ENCODE measurements at places on chromosomes 1 and 21.

GRCh38 chr1:81706650-81707435, 93.9 kb upstream of the ADGRL2 start:
- DNase-seq: no peak

DNA sequence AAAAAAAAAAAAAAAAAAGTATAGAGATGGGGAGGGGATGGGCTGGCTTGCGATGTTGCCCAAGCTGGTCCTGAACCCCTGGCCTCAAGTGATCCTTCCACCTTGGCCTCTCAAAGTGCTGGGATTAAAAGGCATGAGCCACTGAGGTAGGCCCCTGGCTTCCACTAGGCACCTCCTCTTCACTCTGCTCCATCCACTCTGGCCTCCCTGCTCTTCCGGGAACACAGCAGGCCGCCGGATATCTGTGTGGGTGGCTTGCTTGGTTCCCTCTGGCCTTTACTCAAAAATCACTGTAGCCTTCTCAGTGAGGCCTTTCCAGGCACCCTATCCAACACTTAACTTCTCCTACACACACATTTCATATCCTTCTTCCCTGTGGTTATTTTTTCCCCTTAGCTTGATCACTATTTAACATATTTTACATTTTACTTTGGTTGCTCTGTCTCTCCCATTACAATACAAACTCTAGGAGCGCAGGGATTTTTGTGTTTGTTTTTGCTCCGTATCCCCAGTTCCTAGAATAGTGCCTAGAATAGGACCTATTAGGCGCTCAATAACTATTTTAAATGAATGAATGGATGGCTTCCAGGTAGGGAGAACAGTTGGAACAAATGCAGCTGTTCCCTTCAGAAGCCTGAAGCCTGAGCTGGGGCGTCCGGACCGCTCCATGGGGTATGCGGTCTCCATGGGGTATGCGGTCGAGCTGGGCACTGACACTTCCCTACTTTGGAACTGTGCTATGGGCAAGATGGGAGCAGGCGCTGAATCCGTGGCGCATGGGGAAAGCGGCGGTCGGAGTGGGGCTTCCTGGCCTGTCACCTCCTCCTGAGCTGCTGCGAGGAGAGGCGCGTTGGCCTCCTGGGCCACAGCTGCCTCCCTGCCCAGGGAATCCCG, 46.7 kb downstream of the H3-3A start:
- no peak for DNase-seq

DNA sequence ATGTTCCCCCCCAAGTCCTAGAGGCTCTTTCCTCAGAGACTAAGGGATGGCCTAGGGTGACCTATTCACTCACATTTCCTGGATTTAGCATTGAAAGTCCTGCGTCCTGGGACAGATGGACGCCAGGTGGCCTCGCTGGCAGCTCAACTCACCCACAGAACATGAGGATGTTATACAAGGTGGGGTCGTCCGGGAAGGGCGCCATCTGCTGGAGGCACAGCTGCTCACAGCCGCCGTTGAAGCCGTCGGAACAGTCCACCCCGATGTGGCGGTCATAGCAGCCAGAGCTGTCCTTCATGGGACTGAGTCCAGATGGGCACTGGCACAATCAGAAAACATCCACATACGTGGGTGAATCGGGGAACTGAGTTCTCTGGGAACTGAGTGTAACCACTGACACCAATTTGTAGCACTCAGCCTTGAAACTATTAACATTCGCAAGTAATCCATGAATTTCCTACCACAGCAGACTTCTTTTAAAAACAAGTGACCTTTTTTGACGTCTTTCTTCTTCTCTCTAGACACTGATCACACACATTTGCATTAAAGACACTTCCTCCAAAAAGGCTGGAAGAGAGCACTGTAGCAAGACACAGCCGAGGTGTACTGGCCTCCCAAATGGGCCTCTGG, 215.4 kb downstream of the ASTN1 start:
- no peak for DNase-seq

DNA sequence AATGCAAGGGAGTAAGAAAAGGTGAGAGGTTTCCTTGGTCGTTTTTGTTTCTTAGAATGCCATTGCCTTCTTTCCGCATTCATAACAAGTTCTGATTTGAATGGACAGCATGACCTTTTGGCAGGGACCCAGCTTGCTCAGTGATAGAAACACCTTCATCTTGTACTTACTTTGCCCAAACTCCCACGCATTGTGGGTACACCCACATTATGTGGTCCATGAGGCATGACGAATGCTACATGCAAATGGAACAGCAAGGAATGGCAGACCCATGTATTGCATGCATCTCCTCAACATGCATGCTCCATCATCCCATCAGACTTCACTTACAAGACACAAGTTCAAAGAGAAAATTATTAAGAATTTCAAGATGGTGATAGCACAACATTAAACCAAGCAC, 102.8 kb downstream of the CDC7 start:
- no peak for DNase-seq

GRCh38 chr1:213457186-213457585, 406.1 kb downstream of the RPS6KC1 start:
- DNase-seq: no peak

- DNase-seq: no peak
Measured at GRCh38 chr1:185376840-185377635, 60.0 kb upstream of the IVNS1ABP start.

- no peak for DNase-seq
Measured at GRCh38 chr1:41499591-41499990, 15.1 kb upstream of the EDN2 start.

- no peak for DNase-seq
Measured at GRCh38 chr1:235708390-235708962, 58.9 kb upstream of the GNG4 start.

- peak; percentile 43 for DNase-seq
Measured at GRCh38 chr1:27864264-27864895, 8.0 kb upstream of the THEMIS2 start.

DNA sequence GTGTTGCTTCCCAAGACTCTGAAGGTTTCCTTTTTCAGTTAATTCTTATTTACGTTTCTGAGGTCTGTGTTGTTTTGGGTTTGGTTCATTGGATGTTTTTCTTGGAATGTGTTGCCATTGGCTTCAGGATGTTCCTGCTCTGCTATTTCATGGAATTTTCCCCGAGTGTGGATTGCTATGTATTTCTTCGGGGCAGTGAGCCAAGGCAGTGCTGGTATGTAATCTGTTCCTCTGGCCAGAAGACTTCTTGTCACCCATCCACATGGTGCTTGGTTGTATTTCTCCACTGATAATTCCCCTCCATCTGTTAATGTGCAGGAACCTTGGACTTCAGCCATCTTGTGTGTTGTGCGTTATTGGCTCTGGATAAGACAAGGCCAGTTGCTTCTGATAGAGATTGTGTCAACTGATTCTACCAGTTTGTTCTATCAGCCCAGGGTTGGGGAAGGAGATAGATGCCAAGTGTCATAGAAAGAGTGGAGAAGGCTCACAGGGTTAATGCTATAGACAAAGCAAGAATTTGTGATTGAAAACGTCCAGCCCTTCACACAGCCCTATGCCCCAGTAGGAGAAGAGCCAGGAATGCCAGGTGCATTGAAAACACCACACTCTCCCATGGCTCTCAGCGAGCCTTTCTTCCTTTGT, 505.2 kb downstream of the PLPP3 start:
- DNase-seq: no peak

GRCh38 chr21:41112740-41113692, 54.9 kb upstream of the BACE2 start:
- no peak for DNase-seq

GRCh38 chr21:43001316-43001715, 27.0 kb downstream of the PKNOX1 start:
- DNase-seq: no peak

- peak; percentile 96 for DNase-seq
Measured at GRCh38 chr21:33947451-33948095, 32.0 kb upstream of the ATP5PO start.

DNA sequence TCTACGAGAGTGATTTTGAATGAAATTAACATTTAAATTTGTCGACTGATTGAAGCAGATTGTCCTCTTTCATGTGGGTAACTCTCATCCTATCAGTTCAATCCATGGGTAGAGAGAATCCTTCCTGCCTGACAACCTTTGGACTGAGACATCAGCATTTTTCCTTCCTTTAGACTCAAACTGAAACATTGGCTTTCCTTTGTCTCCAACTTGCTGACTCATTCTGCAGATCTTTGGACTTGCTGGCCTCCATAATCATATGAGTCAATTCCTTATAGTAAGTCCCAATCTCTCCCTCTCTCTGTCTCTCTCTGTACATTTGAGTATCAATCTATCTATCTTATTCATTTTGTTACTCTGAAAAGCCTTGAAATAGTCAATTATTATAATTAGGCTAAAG, 416.7 kb downstream of the LRRIQ3 start:
- DNase-seq: no peak

- DNase-seq: peak; percentile 56
Measured at GRCh38 chr1:180533266-180533987, 25.3 kb upstream of the OVAAL start.

DNA sequence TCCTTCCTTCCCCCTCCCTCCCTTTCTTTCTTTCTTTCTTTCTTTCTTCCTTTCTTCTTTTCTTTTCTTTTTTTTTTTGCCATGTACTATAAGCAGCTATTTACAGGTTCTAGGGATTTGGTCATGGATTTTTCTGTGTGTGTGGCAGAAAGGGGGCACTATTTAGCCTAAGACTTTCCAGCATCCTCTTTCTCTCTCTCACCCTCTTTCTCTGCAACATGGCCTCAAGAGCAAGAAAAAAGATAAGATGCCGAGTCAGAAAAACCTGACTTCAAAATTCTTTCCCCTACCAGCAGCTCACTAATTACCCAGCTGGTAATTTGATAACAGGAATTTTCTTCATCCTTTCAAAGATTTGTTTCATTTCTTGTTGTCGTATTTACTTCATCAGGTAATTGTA, 458.3 kb upstream of the ADAMTS5 start:
- DNase-seq: no peak

GRCh38 chr1:17081439-17081838, 27.6 kb upstream of the SDHB start:
- DNase-seq: no peak

- no peak for DNase-seq
Measured at GRCh38 chr1:197922070-197922390, 4.9 kb downstream of the LHX9 start.

DNA sequence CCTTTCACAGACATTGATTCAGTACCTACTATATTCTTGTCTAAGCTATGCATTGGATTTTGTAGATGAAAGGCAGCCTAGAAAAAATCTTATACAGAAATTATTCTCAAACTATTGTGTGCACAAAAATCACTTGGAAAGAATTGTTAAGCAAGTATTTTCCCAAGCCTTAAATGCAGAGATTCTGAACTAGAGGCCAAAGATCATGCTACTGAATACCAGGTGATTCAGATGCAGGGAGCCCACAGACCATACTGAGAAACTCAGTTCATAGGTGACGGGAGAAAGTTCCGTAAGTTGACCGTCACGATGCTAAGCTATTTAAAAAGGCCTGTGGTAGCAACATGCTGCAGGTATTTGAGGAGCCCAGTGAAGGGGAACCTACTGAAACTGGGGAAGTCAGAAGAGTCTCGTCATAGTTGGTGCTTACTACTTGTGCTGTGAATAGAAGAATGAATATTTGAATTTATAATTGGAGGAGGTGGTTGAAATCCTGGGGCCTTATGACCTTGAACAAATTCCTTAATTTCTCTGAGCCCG, 150.8 kb downstream of the NFIA start:
- no peak for DNase-seq

- no peak for DNase-seq
Measured at GRCh38 chr1:19306941-19307340, 5.0 kb downstream of the AKR7A2 start.

GRCh38 chr1:159892944-159893343, 7.0 kb downstream of the CFAP45 start:
- no peak for DNase-seq

- no peak for DNase-seq
Measured at GRCh38 chr21:16180614-16181013, 450.8 kb downstream of the USP25 start.

- no peak for DNase-seq
Measured at GRCh38 chr1:3809680-3810079, 13.4 kb upstream of the LRRC47 start.

DNA sequence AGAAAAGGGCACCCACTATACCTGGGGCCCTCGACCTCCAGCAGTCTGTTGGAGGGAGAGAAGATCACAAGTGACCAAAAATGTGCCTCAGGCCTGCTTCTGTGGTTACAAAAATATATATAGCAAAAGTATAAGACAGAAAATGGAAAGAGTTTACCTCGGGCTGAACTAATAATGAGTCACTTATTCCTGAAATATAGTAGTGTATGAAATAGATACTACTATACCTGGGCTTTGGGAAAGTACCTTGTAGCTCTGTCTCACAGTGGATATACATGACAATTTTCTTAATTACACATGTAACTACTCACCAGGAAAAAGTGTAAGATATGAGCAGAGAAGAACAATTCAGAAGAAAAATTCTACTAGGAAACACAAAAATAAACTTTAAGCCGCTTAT, 7.3 kb upstream of the APCS start:
- no peak for DNase-seq

DNA sequence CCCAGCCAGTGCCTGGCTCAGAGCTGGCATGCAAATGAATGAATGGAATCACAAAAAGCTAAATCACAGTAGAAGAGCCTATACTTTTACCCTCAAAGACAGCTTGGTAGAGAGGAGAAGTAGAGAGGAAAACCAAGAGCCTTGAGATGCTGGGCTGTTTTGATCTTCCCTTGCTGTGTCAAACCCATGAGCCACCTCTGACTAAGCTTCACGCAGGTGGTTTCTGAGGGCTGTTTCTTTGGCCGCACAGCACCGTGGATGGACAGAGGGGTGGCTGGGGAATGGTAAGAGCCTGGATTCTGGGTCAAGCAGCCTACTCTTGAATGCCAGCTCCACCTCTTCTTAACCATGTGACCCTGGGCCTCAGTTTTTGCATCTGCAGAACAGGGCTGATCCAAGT, 18.6 kb downstream of the ABCG1 start:
- peak; percentile 62 for DNase-seq

- DNase-seq: no peak
Measured at GRCh38 chr1:184865831-184866230, 108.5 kb downstream of the NIBAN1 start.

- no peak for DNase-seq
Measured at GRCh38 chr21:37145635-37146111, 72.6 kb downstream of the TTC3 start.

DNA sequence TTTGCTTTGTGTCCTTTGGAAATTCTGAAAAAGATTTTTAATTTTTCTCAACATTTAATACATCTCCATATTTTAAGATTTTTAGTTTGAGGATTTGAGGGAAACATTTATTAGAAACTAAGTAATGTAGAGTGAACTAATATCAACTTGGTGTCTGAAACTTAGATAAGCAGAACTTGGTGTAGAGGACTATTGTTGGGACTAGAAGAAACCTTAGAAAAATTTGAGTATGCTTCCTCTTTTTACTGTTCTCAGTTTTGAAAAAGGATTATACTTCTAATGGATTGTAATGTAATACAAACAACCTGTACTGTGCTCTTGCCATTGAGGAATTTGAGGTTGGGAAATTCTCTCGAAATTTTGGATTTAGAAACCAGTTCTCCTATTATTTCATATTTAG, 2.4 kb downstream of the FNBP1L start:
- DNase-seq: no peak

DNA sequence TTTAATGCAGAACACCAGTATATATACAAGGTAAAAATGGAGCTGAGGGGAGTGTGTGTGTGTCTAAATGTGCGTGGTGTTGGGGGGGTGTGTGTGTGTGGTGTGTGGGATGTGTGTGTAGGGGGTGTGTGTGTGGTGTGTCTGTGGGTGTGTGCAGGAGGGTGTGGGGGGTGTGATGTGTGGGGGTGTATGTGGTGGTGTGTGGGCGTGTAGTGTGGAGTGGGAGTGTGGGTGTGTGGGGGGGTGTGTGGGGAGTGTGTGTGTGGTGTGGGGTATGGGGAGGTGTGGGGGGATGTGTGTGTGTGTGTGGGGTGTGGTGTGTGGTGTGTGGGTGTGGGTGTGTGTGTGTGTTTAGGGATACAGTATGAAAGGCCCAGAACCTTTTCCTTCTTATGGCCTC, 202.3 kb upstream of the CACYBP start:
- peak; percentile 22 for DNase-seq

Data from CD4-positive, alpha-beta T cell treated with Interleukin-2 at 100 ng/mL for 4 hours (primary cell).